ENCODE measurements at places on chromosomes 6 and 20.

DNA sequence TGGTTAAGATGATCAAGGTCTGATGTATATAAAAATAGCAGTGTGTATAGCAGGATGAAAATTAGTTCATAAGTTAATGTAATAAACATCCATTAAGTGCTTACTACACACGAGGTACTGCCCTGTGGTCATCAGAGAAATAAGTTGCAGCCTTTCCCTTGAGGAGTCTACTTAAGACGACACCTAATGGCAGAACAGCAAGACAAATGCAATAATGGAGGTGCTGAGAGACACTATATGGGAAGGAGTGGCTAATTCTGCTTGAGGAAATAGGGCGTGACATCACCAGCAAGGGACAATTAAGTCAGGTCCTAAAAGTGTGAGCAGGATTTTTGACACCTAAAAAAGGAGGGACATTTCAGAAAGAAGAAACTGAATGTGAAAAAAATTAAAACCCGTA, 75.2 kb downstream of the BACH2 start:
- no peak for DNase-seq

DNA sequence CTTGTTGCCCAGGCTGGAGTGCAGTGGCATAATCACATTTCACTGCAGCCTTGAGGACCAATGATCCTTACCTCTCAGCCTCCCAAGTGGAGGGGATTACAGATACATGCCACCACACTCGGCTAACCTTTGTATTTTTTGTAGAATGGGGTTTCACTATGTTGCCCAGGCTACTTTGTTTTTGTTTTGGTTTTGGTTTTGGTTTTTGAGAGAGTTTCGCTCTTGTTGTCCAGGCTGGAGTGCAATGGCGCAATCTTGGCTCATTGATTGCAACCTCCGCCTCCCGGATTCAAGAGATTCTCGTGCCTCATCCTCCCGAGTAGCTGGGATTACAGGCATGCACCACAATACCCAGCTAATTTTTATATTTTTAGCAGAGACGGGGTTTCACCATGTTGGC, 105.5 kb downstream of the BMP7 start:
- DNase-seq = no peak

DNA sequence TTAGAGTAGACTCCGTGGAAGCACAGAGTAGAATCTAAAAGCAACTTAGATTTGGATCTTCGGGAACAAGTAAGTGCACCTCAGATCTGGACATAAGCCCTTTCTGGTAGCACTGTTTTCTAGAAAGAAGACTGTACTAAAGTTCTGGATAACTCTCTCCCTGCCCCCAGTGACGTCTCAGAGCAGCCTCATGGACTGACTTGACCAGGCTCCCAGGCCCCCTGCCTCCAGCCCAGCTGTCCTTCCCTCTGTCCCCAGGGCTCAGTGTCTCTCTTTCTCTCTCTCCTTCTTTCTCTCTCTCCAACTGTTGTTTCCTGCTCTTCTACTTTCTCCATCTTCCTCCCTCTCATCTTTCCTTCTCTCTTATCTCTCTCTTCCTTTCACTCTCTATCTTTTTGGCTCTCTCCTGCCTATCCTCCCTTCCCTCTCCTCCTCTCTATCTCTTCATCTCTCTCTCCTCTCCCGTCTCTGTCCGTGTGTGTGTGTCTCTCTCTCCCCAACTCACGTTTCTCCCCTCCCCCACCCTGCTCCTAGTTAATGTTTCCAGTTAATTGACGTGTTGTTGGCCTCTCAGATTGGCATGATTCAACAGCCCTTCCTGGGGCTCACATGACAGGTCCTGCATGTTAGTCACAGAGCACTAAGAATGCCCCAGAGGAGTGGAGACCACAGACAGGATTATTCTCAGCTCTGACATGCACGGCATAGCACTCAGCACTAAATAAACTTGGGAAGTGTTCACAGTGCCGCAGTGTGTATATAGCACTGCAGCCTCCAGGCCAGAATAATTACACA, 180.4 kb upstream of the FOXQ1 start:
- no peak for DNase-seq

- DNase-seq = no peak
These were observed 597 bp downstream of the ADA start for GRCh38 chr20:44650771-44651433.

GRCh38 chr6:20173833-20174792, 38.2 kb downstream of the MBOAT1 start:
- DNase-seq = no peak

All from vagina (tissue), 2 donors.